ENCODE measurements at places on chromosomes 5 and 9.
A peak's percentile ranks its signal among the peaks of the same experiment; 100 is the strongest.

- DNase-seq, result no peak
Observed at GRCh38 chr5:52989781-52990527, 802 bp downstream of the ITGA2 start.

- no peak for DNase-seq
Observed at GRCh38 chr9:111158999-111159398, 120.7 kb upstream of the LPAR1 start.

- DNase-seq, result no peak
Observed at GRCh38 chr5:147372191-147372590, 137.4 kb downstream of the STK32A start.

GRCh38 chr9:81069038-81069795 is 620.1 kb downstream of the TLE1 start:
- no peak for DNase-seq

DNA sequence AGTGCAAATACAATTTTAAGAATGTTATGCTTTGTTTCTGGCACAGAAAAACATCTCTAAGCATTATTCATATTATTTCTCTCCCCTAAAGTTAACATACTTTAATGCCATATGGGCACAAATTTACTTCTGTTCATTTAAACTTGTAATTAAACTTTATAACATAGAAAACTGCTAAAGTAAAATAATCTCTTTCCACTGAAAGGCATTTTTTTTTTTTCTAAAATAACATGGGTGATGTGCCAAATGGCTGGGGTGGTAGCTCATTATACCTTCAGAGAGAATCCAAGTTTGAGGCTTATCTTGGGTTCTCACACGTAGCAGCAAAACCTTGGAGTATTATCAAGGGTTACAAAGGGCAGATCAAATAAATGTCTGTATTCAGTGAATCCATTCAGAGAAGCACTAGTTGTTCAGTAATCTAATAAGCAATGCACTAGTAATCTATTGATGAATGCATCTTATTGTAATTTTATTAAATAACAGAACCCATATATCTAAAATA is 257.6 kb upstream of the POU5F2 start:
- no peak for DNase-seq

DNA sequence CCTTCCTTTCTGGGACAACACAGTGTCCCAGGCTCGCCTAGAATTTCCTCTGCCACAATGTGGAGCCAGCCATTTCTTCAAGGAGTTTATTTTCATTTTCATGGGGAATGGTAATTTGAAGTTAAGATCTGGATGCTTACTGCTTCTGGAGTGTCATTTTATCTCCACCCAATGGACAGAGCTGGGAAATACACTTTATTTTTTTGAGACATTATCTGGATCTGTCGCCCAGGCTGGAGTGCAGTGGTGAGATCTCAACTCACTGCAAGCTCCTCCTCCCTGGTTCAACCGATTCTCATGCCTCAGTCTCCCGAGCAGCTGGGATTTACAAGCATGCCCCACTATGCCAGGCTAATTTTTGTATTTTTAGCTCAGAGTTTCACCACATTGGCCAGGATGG is 12.7 kb upstream of the THG1L start:
- peak; percentile 9 for DNase-seq

DNA sequence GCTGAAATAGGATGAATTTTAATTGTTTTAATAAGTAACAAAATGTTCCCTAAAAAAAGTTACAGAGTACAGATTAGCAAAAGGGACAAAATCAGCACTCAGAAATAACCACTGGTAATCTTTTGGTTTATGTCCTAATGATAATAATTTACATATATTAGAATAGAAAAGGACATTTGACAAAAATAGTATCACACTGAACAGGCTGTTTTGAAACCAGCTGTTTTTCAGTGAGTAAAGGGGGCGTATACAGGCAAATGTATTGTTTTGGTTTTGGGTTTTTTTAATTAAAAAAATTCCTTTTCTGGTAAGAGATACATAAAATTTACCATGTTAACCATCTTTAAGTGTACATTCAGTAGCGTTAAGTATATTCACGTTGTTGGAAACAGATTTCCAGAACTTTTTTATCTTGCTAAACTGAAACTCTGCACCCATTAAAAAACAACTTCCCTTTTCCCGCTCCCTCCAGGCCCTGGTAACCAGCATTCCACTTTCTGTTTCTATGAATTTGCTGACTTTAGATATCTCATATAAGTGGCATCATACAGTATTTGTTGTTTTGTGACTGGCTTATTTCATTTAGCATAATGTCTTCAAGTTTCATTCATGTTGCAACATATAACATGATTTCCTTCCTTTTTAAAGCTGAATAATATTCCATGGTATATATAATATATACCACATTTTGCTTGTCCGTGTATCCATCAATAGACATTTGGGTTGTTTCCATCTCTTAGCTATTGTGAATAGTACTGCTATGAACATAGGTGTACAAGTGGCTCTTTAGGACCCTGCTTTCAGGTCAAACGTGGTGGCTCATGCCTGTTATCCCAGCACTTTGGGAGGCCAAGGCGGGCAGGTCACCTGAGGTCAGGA is 20.6 kb upstream of the LARP1 start:
- no peak for DNase-seq

GRCh38 chr9:127612939-127613582 is 984 bp downstream of the STXBP1 start:
- DNase-seq, result peak; percentile 42

DNA sequence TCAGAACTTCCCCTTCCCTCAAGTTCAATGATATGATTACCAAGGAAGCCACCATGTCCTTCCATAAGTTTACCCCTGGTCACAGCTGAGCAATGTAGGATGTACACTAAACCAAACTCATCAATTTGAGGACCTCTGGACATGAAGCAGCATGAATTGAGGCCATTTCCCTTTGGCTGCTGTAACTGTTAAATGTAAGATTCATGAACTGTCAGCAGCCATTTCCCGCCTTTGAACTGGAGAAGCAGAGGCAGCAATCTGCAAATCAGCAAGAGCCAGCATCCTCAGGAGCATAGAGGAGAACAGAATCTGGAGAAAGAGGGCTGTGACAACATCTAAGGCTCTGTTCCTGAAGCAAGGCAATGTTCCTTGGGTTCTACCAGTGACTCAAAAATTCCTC is 104.3 kb upstream of the PTGER4 start:
- DNase-seq, result no peak

DNA sequence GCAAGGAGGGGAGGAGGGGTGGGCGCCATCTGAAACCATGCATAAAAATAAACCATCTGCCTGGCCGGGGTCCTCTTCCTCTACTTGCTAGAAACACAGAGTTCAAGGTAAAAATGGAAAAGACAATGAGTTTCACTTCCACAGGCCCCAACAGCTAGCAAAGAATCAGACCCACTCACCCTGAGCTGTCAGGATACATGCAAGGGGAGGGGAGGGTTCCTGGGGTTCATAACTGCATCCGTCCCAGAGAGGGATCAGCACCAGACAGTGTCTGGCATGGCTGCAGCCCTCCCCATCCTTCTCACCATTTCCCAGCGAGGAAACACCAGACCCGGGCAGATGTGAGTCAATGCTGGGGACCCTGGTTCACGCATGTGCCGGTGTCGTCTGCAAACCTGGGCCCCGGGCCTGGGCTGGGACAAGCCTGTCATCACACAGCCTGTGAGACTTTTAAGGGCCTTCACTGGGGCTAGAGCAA is 55.4 kb downstream of the SEMA4D start:
- no peak for DNase-seq

DNA sequence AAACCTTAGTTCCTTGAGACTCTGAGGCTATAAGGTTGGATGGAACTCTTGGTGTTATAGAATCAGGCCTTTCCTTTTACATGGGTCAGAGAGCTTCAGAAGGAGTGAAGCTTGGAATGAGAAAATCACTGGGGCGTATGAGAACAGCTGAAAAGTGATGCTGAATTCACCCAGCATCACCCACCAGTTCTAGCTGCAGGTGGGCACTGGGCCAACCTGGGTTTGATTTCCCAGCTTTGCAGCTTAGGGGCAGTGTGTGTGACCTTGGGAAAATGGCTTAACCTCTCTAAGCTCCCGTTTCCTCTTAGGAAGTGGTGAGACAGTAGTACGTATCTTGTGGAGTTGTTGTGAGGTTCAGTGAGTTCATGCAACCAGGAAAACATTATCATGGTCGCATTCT is 10.7 kb downstream of the PCDH12 start:
- no peak for DNase-seq

DNA sequence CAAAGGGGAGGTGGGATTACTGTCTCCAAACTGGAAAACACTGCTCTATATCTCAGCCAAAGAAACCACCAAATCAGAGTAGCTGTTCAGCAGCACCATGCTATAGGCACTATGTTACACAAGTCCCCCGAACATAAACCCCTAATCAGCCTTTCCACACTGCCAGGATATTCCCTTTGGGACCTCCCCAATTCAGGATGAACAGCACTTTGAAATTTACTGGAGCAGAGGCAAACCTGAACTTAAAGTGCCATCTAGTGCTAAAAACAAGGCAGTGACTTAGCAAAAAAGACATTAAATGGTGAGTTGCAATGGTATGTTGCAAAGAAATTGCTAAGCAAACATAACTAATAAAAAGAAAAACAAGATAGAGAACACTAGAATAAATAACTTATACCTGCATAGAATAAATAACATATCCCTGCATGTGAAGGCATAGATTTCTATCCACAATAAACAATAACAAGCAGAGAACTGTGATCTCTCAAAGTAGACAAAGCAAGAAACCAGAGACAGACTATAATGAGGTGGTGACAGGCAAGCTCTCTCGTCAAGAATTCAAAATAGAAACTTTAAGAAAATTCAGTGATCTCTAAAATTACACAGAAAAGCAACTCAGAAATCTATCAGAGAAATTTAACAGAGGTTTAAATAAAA is 584.4 kb upstream of the ACO1 start:
- no peak for DNase-seq

- DNase-seq, result no peak
Observed at GRCh38 chr9:69975681-69976080, 68.0 kb upstream of the MAMDC2 start.

DNA sequence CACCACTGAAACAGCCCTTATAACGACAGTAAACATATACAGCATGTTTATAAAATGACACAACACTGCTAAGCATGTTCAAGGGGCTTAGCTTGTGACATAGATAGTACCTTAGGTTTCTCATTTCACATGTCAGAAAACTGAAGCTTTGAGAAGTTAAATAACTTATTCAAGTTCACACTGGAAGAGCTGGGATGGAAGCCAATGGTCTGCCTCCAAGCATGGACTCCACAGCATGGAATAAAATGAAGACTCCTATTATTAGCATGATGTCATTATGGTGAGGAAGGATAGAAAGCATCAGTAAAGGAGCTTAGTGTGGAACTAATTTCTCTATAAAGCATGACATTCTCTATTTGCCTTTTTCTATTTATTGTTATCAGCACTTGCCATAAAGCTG is 316.7 kb downstream of the PLK2 start:
- DNase-seq, result no peak

GRCh38 chr5:125140855-125141254 is 394.4 kb upstream of the ZNF608 start:
- DNase-seq, result no peak

All from CD4-positive, alpha-beta T cell treated with Interferon alpha-2 for 1 hour (primary cell).